Lower lobe of right lung (tissue), 2 donors: ENCODE measurements at places on chromosomes 11 and 22. TPM values are rescaled to one million over a fixed set of nuclear protein-coding genes. Genes with fewer than 3 reads are reported as not detected.

- peaks cover 68% of the 10 kb centered on the region for H3K36me3 ChIP-seq
- H3K4me3 ChIP-seq = no peak overlapping the region
- H3K27me3 ChIP-seq = no peaks in the 10 kb centered on the region
- H3K27ac ChIP-seq = no peak overlapping the region
- H3K4me1 ChIP-seq = peaks cover 16% of the 10 kb centered on the region
These were observed 17.5 kb downstream of the EXT2 start for GRCh38 chr11:44113018-44113417.

GRCh38 chr11:65867284-65868071 lies 5.1 kb downstream of the EFEMP2 start:
- no peak overlapping the region for H3K4me3 ChIP-seq
- no peaks in the 10 kb centered on the region for H3K27me3 ChIP-seq
- H3K36me3 ChIP-seq = peaks cover 69% of the 10 kb centered on the region
- peak; percentile 45 for DNase-seq

Gene P2RX3
- not detected for total RNA-seq

Gene MS4A3
- not detected for total RNA-seq

Gene MMP10
- total RNA-seq = not detected

- peaks cover 84% of the 10 kb centered on the region for H3K4me1 ChIP-seq
- H3K27ac ChIP-seq = peak overlapping the region; percentile 59
- no peaks in the 10 kb centered on the region for H3K36me3 ChIP-seq
- H3K4me3 ChIP-seq = peak overlapping the region; percentile 17
- DNase-seq = peak; percentile 67
- no peaks in the 10 kb centered on the region for H3K27me3 ChIP-seq
These were observed 13.4 kb downstream of the PACSIN2 start for GRCh38 chr22:43001271-43002201.

Gene TTLL12
- 21.6 TPM for total RNA-seq

GRCh38 chr22:26584010-26584409 lies 5.9 kb downstream of the TPST2 start:
- H3K4me1 ChIP-seq = peaks cover 54% of the 10 kb centered on the region
- H3K36me3 ChIP-seq = peaks cover 8% of the 10 kb centered on the region
- DNase-seq = no peak
- H3K27me3 ChIP-seq = no peaks in the 10 kb centered on the region
- no peak overlapping the region for H3K4me3 ChIP-seq

Gene ROM1
- 5.6 TPM for total RNA-seq

DNA sequence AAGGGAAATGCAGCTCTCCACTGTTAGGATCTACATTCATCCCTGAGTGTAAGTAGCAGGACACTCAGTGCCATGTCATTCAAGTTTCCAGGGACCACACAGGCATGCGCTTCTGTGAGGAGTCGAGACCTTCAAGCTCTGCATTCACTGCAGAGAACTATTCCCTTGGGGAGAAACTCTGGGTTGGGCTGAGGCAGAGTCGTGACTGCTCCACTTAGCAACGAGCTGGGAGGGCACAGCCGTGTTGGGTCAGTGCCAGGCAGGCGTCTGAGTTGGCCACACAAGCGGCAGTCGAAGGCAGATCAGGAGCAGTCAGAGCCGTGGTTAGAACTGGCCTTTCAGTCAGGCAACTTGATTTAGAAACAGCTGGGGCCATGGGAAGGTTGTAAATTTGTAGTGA lies 14.7 kb downstream of the MPEG1 start:
- H3K27ac ChIP-seq = no peak overlapping the region
- peaks cover 35% of the 10 kb centered on the region for H3K4me1 ChIP-seq
- H3K27me3 ChIP-seq = no peaks in the 10 kb centered on the region
- DNase-seq = peak; percentile 86
- H3K36me3 ChIP-seq = peaks cover 70% of the 10 kb centered on the region

GRCh38 chr11:7906481-7906880 lies 24.6 kb downstream of the OR10A6 start:
- H3K4me3 ChIP-seq = no peak overlapping the region
- no peak for DNase-seq

GRCh38 chr11:113974741-113975470 lies at the start of gene HTR3A:
TSS of gene HTR3A (plus strand) at chr11:113975108. CDS start at chr11:113975326, 218 bp downstream.
- H3K36me3 ChIP-seq = no peaks in the 10 kb centered on the region
- no peak within 1 kb of the TSS for H3K4me3 ChIP-seq
- no peaks in the 10 kb centered on the region for H3K4me1 ChIP-seq

DNA sequence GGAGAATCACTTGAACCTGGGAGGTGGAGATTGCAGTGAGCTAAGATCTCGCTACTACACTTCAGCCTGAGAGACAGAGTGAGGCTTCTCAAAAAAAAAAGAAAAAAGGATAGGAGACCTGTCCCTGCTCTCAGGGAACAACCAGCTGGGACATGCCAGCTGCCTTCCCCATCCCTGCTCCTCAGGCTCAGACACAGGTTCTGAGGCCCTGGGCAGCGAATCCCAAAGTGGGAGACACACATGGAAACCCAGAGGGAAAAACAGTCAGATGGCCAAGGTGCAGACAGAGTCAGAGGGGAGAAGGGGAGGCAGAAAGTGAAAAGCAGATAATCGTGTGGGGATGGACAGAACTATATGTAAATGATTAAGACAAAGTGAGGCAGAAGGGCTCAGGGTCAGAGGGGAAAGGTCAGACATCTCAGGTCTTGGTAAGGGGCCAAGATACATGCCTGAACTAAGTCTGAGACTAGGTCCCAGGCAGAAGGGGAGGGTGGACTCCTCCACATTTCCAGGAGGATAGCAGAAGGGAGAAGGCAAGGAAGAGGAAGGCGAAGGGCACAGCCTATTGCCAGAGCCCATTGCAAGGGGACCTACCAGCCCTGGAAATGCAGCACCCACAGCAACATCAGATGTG lies 14.2 kb downstream of the STARD10 start:
- H3K4me3 ChIP-seq = peak overlapping the region; percentile 62
- no peak for DNase-seq
- peaks cover 5% of the 10 kb centered on the region for H3K27me3 ChIP-seq

Gene PLAAT5
- 2.2 TPM for total RNA-seq

DNA sequence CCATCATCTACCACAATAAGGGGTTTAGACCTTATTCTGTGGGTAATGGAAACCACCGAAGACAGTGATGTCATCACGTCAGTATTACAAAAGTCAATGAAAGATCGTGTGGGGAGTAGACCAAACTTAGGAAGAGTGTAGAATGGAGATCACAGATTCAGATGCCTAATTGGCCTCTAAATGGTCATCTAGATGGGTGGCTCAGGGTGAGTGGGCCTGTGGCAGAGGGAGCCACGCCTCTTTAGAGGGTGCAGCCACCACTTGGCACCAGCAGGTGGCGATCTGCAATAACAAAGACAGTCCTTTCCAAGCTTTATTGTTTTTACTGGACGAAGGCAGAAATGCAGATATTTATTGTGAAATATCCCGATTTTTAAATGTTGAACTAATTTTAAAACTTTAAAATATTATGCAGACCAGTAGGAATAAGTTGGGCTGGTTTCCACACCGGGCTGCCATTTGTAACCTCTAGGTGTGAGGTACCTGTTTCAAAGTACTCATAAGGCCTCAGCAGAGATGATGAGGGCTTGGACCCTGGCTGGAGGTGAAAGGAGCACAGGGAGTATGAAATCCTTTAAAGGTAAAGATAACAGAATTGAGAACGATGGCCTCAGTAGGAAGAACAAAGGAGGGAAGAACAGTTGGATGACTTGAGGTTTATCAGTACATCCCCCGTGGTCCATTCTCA lies 222.0 kb downstream of the DBX1 start:
- H3K27me3 ChIP-seq = no peaks in the 10 kb centered on the region
- no peak overlapping the region for H3K27ac ChIP-seq
- no peak overlapping the region for H3K4me3 ChIP-seq

DNA sequence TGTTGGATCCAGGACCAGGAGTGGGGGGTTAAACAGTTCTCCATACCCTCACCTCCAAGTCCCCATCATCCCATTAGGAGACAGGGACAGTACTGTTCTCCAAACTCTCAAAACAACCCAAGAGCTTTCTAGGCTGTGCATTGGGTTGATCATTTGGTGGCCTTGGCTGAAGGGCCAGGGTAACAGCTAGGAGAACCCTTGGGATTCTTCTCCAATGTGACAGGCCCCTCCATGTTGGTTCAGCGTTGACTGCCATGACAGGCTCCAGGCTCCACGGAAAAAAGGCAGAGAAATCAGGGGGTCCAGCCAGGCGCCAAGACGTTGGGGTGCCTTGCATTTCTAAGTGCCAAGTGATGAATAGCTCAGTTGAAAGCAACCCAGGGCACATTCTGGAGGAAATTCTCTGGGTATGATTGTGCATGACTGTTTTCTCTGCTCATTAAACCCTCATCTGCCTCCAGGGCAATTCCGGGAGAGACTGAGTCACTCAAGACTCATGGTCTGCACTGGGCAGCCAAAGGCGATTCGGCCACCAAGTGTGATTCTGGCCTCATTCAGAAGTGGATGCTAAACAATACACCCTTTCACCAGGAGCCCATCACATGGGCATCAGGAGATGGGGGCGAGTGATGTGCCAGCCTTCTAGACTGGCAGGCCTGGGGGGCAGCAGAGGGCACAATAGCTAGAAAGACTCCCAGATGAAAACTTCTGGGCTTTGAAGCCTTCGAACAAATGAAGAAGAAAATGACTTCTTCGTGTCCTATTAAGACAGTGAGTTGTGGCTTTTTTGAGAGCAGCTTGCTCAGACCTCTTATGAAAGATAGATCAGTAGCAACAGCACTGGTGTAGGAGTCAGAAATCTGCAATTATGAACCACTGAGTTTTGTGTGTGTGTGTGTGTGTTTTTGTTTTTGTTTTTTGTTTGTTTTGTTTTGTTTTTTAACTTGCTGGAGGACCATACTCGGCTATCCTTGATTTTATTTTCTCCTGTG lies 27.7 kb downstream of the CD44 start:
- no peaks in the 10 kb centered on the region for H3K27me3 ChIP-seq
- no peak overlapping the region for H3K4me3 ChIP-seq
- H3K27ac ChIP-seq = peak overlapping the region; percentile 57

Gene C22orf42
- total RNA-seq = not detected

GRCh38 chr11:20672575-20672974 lies 3.2 kb downstream of the NELL1 start:
- H3K4me3 ChIP-seq = no peak overlapping the region
- H3K27me3 ChIP-seq = peaks cover 42% of the 10 kb centered on the region
- H3K36me3 ChIP-seq = no peaks in the 10 kb centered on the region
- DNase-seq = no peak
- peaks cover 4% of the 10 kb centered on the region for H3K4me1 ChIP-seq

DNA sequence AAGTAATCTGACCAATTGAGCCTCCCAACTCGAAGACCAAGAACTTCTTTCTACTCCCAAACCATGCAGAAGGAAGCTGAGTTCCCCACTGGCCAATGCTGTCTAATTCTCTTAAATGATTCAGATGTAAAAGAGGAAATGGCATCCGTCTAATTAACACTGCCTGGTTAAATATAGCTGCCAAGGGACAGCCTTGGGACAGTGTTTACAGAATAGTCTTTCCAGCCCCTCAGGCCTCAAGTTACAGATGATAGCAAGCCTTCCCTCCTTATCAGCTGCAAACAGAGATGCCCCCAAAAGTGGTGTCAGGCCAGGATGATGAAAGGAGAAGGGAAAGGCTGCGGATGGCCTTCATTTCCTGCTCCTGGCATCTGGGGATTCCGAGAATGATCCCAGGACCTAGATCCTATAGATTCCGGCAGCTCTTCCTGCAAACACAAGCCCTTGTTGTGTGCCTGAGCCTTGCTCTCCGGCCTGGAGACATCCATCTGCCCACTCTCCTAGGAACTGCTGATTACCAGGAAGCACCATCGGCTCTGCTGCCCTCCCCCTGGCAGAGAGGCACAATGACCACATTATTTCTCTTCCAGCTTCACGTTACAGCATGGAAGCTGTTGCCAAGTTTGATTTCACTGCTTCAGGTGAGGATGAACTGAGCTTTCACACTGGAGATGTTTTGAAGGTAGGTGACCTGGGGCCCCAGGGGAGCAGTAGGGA lies 13.5 kb upstream of the TMA7B start:
- H3K36me3 ChIP-seq = no peaks in the 10 kb centered on the region
- H3K27ac ChIP-seq = no peak overlapping the region
- peaks cover 11% of the 10 kb centered on the region for H3K4me1 ChIP-seq
- DNase-seq = no peak

DNA sequence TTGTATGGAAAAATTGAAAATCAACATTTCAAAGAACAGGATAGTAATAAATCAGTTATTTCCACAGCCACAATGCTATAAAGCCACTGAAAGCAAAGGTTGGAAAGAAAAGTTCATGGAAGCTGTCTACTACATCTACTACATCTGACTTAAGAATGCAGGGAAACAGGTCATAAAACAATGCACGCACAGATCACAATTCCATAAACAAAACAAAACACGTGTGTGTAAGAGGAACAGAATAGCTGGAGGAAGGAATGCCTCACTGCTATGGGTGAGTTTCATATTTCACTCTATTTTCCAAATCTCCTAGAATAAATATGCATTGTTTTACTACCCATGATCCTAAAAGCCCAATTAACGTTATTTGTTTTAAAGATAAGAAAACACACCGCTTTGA lies 66.3 kb downstream of the NCAPD3 start:
- DNase-seq = no peak
- no peak overlapping the region for H3K4me3 ChIP-seq
- no peak overlapping the region for H3K27ac ChIP-seq

DNA sequence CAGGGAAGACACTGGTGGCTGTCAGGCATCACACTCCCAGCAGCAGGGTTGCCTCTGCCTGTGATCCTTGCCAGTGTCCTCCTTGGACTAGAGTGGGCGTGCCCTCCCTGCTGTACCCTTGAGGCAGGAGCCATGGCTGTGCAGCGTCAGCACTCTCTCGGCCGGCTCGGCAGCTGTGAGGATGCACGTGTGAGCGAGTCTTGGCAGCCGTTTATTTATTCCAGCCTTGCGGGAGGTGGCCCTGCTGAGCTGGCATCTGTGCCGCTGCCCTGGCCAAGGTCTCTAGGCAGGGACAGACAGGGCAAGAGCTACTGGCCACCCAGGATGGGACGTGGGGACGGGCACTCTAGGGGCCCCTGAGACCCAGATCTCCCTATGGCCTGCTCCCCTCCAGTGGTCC lies 33.9 kb downstream of the TSPAN4 start:
- no peak overlapping the region for H3K4me3 ChIP-seq
- H3K27ac ChIP-seq = no peak overlapping the region
- no peak for DNase-seq
- no peaks in the 10 kb centered on the region for H3K4me1 ChIP-seq

Gene CRYBA4
- not detected for total RNA-seq

- no peak for DNase-seq
- peaks cover 22% of the 10 kb centered on the region for H3K27me3 ChIP-seq
- H3K36me3 ChIP-seq = no peaks in the 10 kb centered on the region
- no peak overlapping the region for H3K4me3 ChIP-seq
- peaks cover 17% of the 10 kb centered on the region for H3K4me1 ChIP-seq
These were observed 1.3 kb downstream of the CST6 start for GRCh38 chr11:66012946-66013761.

DNA sequence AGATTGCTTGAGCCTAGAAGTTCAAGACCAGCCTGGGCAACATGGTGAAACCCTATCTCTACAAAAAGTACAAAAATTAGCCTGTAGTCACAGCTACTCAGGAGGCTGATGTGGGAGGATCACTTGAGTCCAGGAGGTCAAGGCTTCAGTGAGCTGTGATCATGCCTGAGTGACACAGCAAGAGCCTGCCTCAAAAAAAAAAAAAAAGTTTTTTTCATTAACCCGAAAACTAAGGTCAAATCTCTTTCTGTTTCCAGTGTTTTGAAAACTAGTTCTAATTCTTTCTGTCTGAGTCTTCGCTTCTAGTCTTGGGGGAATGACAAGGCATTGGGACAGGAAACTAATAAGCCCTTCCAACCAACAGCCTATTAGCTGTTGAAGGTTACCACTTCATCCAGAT lies 57.6 kb downstream of the LIF start:
- H3K27me3 ChIP-seq = no peaks in the 10 kb centered on the region
- no peak for DNase-seq
- H3K36me3 ChIP-seq = no peaks in the 10 kb centered on the region
- no peak overlapping the region for H3K4me3 ChIP-seq
- H3K27ac ChIP-seq = no peak overlapping the region
- H3K4me1 ChIP-seq = peaks cover 14% of the 10 kb centered on the region
